ENCODE measurements at places on chromosomes 16 and 17.

DNA sequence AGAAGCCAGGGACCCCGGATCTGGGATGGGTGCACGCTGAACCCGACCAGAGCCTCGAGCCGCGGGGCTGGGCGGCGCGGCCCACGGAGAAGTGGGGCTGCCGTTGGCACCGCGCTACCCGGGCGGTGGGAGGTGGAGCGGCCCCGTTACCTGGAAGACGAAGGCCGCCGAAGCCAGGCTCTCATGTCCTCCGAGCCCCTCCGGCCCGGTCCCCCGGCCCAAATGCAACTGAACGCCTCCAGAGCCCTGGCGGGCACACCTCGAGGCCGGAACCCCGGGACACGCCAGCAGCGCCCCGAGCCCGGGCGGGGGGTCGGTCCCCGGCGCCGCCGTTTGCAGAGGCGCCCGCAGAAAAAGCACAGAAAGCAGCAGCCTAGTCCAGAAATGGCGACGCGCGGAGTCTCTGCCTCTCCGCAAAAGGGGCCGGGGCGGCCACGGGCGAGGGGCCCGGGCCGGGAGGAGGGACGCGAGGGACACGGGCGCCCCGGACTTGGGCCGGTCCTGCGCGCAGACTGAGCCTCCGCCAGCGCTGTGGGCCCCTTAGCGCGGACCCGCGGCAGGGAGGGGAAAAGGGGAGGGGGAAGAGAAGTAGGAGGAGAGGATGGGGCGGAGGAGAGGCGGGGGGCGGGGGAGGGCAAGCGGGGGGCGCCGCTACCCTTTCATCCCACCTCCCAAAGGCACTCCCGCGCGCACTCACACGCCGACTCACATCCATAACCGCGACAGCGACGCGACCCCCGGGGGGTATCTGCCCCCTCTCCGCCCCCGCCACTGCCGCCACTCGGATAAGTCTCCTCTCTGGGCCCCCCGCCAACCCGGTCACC lies 1.4 kb downstream of the AXIN2 start:
- no peak for DNase-seq

- no peak for DNase-seq
Measured at GRCh38 chr16:54928016-54928356, 2.7 kb upstream of the IRX5 start.

GRCh38 chr17:43579566-43580140 lies 33.5 kb upstream of the ETV4 start:
- no peak for DNase-seq

DNA sequence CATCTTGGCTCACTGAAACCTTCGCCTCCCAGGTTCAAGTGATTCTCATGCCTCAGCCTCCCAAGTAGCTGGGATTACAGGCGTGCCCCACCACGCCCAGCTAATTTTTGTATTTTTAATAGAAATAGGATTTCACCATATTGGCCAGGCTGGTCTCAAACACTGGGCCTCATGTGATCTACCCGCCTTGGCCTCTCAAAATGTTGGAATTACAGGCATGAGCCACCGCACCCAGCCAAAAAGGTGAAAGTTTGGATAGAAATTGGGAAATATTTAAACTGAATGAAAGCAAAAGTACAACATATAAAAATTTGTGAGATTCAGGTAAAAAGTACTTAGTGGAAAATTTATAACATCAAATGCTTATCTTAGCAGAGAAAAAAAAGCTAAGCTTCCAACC lies 52.9 kb upstream of the KIFC3 start:
- DNase-seq: no peak

GRCh38 chr16:35574011-35574410 lies 2114.6 kb downstream of the TP53TG3F start:
- no peak for DNase-seq

DNA sequence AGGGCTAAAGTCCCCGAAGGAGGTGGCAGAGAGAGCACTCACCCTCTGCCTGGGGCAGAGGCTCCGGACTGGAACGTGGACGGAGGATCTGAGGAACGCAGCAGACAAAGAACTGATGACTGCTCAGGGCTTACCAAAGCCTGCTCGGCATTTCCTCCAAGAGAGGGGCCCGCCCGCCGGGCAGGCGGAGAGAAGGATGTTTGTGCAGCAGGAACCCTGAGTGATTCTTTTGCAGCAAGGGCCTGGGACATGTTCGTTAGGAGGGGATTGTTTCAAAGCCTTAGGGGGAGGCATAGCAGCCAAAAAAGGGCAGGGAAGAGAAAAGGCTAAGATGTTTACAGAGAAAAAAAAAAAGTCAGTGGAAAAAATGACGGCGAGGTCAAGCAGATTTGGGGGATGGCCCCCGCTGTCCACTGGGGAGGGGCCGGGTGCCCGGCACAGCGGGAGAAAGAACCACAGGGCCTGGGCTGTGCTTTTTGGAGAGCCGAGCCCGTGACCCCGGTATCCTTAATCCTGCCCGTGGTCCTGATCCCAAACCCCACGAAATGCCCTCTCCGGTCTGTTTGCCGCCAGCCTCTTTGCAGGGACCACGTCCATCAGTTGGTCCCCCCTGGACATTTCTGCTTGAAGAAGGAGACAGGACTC lies 129.3 kb downstream of the NTN1 start:
- DNase-seq: no peak

- no peak for DNase-seq
Measured at GRCh38 chr17:77833769-77834168, 124.7 kb upstream of the TNRC6C start.

DNA sequence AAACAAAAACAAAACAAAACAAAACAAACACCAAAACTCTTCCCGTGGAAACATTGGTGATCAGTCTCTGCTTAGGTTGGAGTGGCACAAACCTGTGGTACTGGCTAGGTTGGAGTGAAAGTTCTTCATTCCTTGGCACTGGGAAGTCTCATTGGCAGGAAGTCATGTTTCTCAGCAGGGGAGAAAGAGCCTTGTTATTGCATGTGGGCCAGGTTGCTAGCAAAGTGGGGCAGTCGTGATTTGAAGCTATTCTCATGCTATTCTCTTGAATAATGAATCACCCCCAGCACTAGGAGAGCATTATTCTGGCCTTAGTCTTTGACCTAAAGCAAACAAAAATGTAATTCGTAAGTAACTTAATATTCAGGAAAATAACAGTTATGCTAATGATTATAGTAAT lies 24.3 kb upstream of the B4GALNT2 start:
- no peak for DNase-seq

GRCh38 chr16:80129791-80130190 lies 411.0 kb upstream of the DYNLRB2 start:
- DNase-seq: no peak

DNA sequence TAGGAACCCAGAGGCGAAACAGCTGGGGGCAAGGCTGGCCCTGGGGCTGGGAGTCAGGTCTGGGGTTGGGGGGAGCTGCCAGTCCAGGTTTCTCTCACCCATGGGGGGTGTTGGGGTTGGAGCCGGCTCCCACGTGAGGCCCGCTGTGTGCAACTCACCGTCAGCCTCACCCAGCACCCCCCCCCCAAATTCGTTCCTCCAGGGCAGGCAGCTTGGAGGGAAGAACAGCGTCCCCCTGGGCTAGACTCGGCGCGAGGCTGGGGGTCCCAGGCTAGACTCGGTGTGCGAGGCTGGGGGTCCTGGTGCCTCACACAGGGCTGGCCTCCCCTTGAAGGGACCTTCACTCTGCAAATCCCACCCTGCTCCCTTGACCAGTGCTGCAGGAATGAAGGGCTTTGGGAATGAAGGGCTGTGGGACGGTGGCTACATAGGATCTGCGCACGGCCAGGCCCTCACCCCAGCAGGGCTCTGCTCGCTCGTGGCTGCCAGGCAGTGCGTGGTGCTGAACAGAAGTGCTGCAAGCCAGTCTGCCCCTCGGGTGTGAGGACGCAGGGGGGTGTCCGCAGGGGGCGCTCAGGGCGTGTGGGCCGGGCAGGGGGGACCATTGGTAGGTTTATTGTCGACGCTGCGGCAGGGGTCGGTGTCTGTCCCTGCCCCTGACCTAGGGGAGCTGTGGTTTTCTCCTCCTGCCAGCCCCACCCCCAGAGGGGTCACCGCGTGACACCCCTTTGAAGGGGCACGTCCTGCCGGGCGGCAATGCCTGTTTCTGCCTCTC lies 74.7 kb downstream of the KLHDC4 start:
- no peak for DNase-seq

DNA sequence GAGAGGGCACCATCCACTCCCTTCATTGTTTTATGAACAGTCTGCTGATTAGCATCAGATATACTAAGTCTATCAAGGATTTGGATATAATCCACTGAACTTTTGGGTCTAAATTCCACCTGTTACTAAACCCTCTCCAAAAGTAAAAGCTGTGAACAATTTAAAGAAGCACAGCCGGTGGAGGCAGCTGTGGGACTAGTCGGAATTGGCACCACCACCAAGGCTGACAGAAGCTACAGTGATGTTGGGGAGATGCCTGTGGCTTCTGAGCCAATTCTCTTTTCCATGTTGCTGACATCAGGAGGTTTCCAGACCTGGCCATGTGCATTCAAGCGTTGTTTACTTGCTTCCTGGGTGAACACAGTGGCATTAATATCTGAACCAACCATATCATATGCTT lies 679.0 kb upstream of the CA10 start:
- no peak for DNase-seq

DNA sequence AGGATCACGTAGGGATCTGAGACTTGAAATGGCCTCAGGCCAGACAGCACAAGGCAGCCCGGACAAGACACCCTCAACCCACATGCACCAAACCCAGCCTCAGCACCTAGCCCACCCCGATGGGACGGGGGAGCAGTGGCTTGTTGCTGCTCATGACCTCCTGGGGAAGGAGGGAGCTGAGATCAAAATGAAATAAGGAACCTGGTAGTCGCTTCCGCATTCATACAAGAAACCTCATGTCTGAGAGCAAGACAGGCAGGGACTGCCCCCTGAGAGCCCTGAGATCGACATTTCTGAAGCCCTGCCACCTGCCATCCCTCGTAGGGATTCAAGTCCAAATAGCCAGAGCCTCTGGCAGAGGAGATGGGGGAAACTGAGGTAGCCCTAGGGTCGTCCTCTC lies 5.7 kb upstream of the CEP131 start:
- DNase-seq: no peak

DNA sequence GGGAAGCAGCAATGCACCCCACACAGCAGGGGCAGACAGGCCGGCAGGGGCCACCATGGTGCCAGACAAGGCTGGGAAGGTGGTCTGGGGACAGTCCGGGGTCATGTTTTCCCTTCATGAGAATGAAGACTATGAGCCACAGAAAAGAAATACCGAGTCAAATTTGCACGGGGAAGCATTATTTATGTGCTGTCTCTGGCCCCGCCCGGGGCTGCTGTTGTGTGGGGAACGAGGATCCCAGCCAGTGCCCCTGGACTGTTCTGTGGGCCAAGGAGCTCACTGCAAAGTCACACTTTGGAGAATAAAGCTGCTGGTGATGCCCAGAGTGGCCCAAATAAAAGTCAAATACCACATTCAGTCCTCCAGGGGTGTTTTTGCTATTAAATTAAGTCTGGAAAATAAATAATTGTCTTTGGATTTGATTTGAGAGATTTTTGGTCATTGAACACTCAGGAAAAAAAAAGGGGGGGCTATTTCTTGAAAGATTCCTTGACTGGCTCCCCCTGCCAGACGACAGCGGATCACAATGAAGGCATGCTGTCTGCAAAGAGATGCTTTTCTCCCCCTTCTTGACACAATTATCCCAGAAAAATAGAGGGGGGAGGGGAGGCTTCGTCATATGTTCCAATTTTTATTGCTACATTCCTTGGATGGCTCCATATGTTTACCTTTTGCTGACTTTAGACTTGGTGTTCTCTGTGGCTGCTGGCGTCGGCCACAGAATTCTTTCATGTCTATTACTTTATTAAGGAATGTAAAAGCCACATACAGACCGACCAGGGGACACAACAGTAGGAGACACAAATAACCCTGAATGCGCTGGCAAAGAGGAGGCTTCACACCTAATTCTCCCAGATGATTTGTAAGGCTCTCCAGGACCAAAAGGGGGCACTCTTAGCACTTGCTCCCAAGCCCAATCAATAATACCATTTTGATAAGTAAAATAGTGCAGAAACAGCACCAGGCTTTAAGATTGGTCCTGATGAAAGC lies 27.1 kb upstream of the ANKFN1 start:
- no peak for DNase-seq

GRCh38 chr17:27793906-27794569 lies 6.3 kb downstream of the NOS2 start:
- DNase-seq: no peak

DNA sequence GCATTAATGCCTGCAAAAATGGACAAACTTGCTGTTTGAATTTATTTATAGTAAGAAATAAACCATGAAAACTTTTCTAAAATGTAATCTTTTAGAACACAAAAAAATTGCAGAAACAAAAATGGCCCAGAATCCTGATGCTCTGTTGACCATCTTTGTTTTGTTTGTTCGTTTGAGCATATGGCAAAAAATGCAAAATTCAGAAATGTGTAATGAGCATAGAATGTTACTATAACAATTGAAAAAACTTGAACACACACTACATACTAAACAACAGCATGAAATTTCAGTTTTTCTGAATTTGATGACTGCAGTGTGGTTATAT lies 1.1 kb upstream of the KPNA2 start:
- no peak for DNase-seq

- no peak for DNase-seq
Measured at GRCh38 chr17:78349891-78350642, 9.8 kb downstream of the SOCS3 start.

DNA sequence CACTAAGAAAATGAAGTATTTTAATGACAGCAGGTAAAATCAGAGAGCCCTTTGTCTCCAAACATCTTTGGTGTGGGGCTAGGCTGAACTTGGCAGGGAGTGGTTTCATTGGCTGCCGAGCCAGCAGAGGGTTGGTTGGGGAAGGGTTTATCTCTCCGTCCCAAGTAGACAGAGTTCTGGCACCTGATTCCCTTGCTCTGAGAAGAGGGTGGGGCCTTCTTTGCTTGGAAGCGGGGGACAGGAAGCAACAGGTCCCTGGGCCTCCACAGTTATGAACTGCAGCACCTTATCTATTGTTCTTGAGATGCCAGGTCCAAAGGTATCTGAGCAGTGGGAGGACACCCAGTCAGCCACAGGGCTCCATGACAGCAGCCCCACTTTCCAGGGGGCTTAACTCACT lies 12.3 kb upstream of the CDH1 start:
- no peak for DNase-seq

DNA sequence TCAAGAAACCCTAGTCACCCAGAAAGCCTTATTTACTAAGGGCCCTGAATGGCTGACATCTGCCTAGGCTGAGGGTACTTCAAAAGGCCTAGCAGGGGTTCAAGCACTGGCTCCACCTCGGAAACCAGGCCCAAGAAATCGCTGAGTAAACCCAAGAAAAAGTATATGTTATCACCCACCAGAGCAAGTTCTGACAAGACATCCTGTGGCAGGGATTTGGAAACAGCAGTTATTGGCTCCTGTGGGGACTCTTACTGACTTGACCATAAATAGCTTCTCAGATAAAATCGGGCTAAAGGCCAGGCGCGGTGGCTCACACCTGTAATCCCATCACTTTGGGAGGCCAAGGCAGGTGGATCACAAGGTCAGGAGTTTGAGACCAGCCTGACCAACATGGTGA lies 12.2 kb downstream of the ATP6V0D1 start:
- DNase-seq: no peak
